ENCODE measurements at places on chromosomes 16 and 17.

- no peak for DNase-seq
Measured at GRCh38 chr17:27567563-27567859, 63.5 kb upstream of the LGALS9 start.

GRCh38 chr17:15740570-15741120, 8.6 kb downstream of the TBC1D26 start:
- no peak for DNase-seq

DNA sequence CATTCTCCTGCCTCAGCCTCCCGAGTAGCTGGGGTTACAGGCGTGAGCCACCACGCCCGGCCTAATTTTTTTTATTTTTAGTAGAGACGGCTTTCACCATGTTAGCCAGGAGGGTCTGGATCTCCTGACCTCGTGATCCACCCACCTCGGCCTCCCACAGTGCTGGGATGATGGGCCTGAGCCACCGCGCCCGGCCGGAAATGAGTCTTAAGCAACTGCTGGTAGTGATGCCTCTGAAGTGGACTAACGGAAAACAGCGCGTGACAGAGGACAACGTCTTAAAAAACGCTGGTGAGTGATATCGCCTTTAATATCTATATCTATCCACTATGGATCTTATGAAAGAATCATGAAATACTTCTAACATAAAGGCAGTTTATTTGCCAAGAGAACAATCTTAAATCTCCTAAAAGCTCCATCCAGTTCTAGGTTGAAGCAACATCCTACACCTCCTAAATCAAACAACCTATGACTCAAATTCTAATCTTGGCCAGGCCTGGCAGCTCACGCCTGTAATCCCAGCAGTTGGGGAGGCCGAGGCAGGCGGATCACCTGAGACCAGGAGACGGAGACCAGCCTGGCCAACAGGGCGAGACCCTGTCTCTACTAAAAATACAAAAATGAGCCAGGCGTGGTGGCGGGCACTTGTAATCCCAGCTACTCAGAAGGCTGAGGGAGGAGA, 69.8 kb downstream of the NXN start:
- DNase-seq, result no peak

DNA sequence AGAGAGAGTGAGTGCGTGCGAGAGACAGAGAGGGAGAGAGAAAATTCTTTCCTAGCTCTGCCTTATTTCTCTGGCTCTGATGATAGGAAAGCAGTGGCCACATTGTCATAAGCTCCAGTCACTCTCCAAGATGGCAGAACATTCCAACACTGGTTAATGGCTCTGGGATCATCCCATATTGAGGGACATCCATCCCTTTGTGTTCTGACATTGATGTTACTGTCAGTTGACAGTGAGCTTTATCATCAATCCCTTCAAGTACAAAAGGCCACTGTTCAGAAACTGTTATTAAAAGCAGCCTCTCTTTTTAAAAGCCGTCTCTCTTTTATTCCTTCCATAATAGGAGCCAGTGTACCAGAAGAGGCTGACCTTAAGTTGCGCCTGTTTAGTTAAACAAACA, 1084.9 kb upstream of the RBFOX1 start:
- DNase-seq, result no peak

GRCh38 chr16:17339764-17340541, 130.8 kb downstream of the XYLT1 start:
- DNase-seq, result no peak

DNA sequence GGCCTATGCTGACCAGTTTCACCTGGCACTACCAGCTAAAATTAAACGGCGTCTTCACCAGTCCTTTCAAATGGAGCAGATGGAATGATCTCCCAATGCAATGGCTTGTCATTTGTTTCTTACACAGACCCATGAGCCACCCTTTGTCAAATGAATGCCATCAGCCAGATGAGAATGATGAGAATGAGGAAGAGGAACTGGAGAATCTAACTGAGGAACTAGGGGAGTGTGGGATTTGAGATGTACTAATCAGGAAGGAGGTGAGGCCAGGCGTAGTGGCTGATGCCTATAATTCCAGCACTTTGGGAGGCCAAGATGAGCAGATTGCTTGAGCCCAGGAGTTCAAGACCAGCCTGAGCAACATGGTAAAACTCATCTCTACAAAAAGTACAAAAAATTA, 116.4 kb downstream of the HS3ST3A1 start:
- no peak for DNase-seq

GRCh38 chr17:46910179-46910927, 12.6 kb upstream of the GOSR2 start:
- DNase-seq, result no peak

DNA sequence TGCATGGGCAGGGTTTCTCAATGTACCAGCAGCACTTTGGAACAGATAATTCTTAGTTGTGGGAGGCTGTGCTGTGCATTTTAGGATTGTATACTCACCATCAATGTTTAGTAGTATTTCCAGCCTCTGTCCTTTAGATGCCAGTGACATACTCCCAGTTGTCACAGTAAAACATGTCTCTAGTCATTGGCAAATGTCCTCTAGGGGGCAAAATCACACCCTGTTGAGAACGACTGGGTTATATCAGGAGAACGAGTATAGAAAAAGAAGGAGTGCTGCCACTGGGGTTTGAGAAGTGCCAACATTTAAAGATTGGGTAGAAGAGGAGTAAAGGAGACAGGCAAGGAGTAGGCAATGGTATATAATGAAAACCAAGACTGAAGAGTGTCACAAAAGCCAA, 37.9 kb upstream of the SMIM36 start:
- peak; percentile 41 for DNase-seq

DNA sequence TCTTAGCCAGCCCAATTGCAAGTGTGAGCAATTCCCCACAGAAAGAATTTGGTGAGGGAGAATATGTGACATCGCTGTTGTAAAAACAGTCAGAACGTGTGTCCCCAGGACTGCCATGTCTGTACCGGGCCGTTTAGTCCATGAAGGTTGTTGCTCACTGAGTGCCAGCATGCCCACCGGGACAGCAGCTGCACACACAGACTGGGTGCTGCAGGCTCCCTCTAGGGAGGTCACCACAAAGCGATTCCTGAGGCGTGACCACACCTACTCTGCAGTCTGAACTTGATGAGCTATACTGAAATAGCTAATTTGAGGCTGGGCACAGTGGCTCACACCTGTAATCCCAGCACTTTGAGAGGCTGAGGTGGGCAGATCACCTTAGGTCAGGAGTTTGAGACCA, 44.1 kb upstream of the ADORA2B start:
- DNase-seq, result no peak

Data from BE2C (cell line).